T-cell (primary cell): ENCODE measurements at places on chromosomes 16 and 17. TPM values are rescaled to one million over a fixed set of nuclear protein-coding genes. Genes with fewer than 3 reads are reported as not detected.

GRCh38 chr16:13306161-13306995, 405.0 kb downstream of the SHISA9 start:
- no peaks in the 10 kb centered on the region for H3K36me3 ChIP-seq
- H3K27ac ChIP-seq: no peak overlapping the region
- H3K4me1 ChIP-seq: no peaks in the 10 kb centered on the region
- no peak for DNase-seq
- no peak overlapping the region for H3K4me3 ChIP-seq
- no peaks in the 10 kb centered on the region for H3K27me3 ChIP-seq

- no peak overlapping the region for H3K4me3 ChIP-seq
- no peaks in the 10 kb centered on the region for H3K27me3 ChIP-seq
- H3K4me1 ChIP-seq: no peaks in the 10 kb centered on the region
- DNase-seq: no peak
Measured at GRCh38 chr16:15694499-15694898, 44.5 kb downstream of the NDE1 start.

DNA sequence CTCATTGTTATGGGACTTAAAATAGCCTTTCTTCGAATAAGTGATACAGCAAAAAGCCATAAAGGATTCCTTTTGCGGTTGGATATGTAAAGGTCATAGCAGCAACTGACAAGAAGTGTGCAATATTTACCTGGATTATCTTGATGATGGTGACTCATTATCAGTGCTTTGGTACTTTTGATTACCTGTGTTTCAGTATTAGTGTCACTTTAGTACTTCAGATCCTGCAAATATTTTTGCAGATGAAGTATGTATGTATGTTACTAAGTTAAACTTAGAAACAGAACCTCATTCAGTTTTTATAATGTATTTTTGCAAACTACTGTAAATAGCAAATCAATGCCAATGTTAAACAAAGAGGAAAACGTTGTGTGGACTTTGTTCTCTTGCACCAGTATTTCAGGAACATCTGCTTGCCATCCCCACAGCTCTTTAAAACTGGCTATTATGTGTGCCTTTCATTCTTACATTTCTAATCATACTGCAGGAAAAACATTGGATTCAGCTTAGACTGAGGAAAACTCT, 10.5 kb downstream of the CNEP1R1 start:
- H3K4me3 ChIP-seq: no peak overlapping the region
- no peaks in the 10 kb centered on the region for H3K4me1 ChIP-seq
- no peak for DNase-seq
- no peak overlapping the region for H3K27ac ChIP-seq
- H3K27me3 ChIP-seq: no peaks in the 10 kb centered on the region

DNA sequence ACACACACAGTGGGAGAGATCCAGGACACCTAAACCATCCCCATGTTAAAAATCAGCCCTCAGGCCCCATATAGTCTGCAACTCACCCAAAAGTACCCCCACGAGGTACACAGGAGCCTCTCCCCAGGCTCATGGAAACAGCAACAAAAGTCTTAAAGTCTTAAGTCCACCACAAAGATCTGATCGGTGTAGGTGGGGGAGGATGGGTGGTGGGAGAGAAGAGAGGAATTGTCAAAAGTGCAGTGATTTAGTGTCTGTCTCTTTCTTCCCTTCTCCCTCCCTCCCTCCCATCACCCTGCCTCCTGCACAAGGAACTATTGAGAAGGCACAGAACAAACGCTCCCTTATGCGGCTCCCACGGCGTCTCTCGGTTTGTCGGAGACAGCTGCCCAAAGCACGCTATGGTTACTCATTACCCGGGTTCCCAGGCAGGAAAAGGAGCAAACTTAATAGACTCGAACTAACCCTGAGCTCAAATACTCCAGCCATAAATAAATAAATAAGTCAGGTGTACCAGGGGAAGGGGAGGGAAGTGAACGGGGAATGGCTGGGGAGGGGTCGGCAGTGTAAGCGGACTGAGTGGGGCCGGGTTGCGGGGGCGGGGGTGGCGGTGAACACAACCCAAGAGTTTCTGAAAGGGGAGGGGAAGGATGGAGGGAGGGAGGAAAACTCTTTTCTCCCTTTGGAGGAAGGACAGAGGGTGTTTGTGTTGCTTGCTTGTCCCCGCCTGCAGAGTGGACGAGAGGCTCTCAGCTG, 477.4 kb downstream of the SLC39A11 start:
- H3K27ac ChIP-seq: no peak overlapping the region
- H3K4me1 ChIP-seq: peaks cover 14% of the 10 kb centered on the region
- H3K4me3 ChIP-seq: no peak overlapping the region
- peaks cover 30% of the 10 kb centered on the region for H3K27me3 ChIP-seq
- DNase-seq: no peak

GRCh38 chr17:21538615-21539014, 153.7 kb upstream of the KCNJ18 start:
- no peaks in the 10 kb centered on the region for H3K27me3 ChIP-seq
- DNase-seq: no peak
- H3K4me1 ChIP-seq: peaks cover 4% of the 10 kb centered on the region
- no peaks in the 10 kb centered on the region for H3K36me3 ChIP-seq
- no peak overlapping the region for H3K27ac ChIP-seq
- no peak overlapping the region for H3K4me3 ChIP-seq

GRCh38 chr16:1310832-1311200, 1.4 kb downstream of the UBE2I start:
- H3K27me3 ChIP-seq: no peaks in the 10 kb centered on the region
- peaks cover 32% of the 10 kb centered on the region for H3K36me3 ChIP-seq
- H3K27ac ChIP-seq: peak overlapping the region; percentile 62
- peak overlapping the region; percentile 77 for H3K4me3 ChIP-seq
- DNase-seq: peak; percentile 53

- H3K4me3 ChIP-seq: no peak overlapping the region
- H3K27me3 ChIP-seq: no peaks in the 10 kb centered on the region
- peaks cover 72% of the 10 kb centered on the region for H3K36me3 ChIP-seq
- DNase-seq: no peak
- H3K4me1 ChIP-seq: peaks cover 100% of the 10 kb centered on the region
Measured at GRCh38 chr17:77471984-77472461, 331.3 kb downstream of the SEC14L1 start.

GRCh38 chr16:78462288-78463208, 363.1 kb downstream of the WWOX start:
- no peaks in the 10 kb centered on the region for H3K27me3 ChIP-seq
- H3K36me3 ChIP-seq: no peaks in the 10 kb centered on the region
- no peak for DNase-seq

DNA sequence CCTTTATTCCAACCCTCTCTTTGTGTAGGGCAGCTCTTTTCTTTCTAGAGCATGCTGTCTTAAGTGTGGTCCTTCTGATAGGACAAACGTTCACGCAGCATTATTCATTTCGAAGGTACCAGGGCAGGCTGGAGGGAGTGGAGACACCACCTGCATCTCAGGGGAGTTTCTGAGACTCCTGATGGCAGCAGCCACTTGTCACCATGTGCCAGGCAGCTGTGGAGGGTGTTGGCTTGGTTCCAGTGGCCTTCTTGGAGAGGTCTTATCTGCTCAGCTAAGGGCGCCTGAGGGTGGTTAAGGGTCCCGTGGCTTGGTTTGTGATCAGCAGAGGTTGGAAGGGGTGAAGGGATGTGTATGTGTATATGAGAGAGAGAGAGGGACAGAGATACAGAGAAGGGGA, 257.1 kb upstream of the EEF2KMT start:
- no peak overlapping the region for H3K27ac ChIP-seq
- no peaks in the 10 kb centered on the region for H3K36me3 ChIP-seq
- no peak overlapping the region for H3K4me3 ChIP-seq
- H3K27me3 ChIP-seq: peaks cover 5% of the 10 kb centered on the region

DNA sequence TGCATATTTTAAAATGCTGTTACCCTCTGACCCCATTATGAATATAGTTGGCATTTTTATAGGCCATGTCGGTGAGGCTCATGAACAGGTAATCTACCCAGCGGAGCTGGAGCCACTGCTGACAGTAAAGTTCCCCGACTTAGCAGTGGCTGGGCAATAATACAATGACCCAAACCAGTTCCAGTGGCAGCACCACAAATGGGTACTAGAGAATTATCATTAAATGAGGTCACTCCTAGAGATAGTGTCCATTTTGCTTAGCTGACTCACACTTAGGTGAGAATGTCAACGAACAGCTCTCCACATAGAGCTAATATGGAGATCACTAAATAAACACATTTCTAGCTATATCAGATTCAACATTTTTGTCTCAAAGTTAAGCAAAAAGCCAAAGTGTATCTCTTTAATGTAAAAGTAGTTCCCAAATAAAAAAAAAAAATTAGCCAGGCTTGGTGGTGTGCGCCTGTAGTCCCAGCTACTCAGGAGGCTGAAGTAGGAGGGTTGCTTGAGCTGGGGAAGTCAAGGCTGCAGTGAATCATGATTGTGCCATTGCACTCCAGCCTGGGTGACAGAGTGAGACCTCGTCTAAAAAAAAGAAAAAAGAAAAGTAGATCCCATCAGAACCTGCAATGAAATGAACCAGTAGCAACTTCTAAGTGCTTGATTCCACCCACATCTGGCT, 7.4 kb downstream of the MYO1D start:
- H3K36me3 ChIP-seq: no peaks in the 10 kb centered on the region
- no peak for DNase-seq
- H3K4me3 ChIP-seq: no peak overlapping the region
- no peaks in the 10 kb centered on the region for H3K27me3 ChIP-seq
- no peaks in the 10 kb centered on the region for H3K4me1 ChIP-seq

DNA sequence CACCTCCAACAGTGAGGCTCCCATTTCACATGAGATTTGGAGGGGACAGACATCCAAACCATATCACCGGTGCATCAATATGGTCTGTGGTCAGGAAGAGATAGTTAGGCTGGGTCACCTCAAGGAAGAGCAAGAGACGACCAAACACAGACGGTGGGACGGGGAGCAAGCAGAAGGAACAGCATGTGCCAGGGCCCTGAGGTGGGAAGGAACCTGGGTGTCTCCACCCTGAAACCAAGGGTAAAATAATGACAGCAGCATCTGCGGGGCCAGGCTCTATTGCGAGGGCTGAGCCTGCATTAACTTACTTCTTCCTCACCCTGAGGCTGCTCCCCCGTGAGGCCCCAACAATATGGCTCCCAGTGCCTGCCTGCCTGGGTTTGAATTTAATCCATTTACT, 8.9 kb upstream of the PRSS21 start:
- no peak overlapping the region for H3K4me3 ChIP-seq
- DNase-seq: no peak
- no peaks in the 10 kb centered on the region for H3K4me1 ChIP-seq
- no peaks in the 10 kb centered on the region for H3K36me3 ChIP-seq

DNA sequence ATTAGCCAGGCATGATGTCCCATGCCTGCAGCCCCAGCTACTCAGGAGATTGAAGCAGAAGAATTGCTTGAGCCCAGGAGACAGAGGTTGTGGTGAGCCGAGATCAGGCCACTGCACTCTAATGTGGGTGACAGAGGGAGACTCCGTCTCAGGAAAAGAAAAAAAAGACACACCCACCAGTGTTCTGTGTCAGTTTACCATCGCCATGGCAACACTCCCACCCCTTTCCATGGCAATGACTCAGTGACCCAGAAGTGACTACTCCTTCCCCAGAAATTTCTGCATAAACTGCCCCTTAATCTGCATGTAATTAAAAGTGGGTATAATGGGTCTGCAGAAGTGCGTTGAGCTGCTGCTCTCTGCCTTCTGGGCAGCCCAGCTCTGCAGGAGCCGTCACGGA, 4.0 kb upstream of the ZC3H18 start:
- DNase-seq: no peak
- H3K4me1 ChIP-seq: peaks cover 3% of the 10 kb centered on the region
- no peak overlapping the region for H3K4me3 ChIP-seq
- no peaks in the 10 kb centered on the region for H3K27me3 ChIP-seq
- H3K36me3 ChIP-seq: no peaks in the 10 kb centered on the region

- H3K4me3 ChIP-seq: no peak overlapping the region
- no peak for DNase-seq
- H3K27ac ChIP-seq: no peak overlapping the region
- H3K36me3 ChIP-seq: no peaks in the 10 kb centered on the region
Measured at GRCh38 chr17:49557312-49558024, 18.2 kb upstream of the NXPH3 start.

GRCh38 chr17:74924250-74924948, at the start of gene OTOP2:
Gene OTOP2 (plus strand): TSS chr17:74924273. CDS start chr17:74924633, 360 bp downstream.
- no peak for DNase-seq
- H3K27ac ChIP-seq: no peak within 1 kb of the TSS
- peaks cover 90% of the 10 kb centered on the region for H3K27me3 ChIP-seq
- H3K36me3 ChIP-seq: no peaks in the 10 kb centered on the region
- H3K4me3 ChIP-seq: peak within 1 kb of the TSS; percentile 33
- peaks cover 2% of the 10 kb centered on the region for H3K4me1 ChIP-seq

- DNase-seq: no peak
- no peaks in the 10 kb centered on the region for H3K27me3 ChIP-seq
- H3K4me3 ChIP-seq: no peak overlapping the region
- peaks cover 11% of the 10 kb centered on the region for H3K36me3 ChIP-seq
- H3K4me1 ChIP-seq: peaks cover 6% of the 10 kb centered on the region
Measured at GRCh38 chr17:4845118-4845517, 12.0 kb downstream of the MINK1 start.

DNA sequence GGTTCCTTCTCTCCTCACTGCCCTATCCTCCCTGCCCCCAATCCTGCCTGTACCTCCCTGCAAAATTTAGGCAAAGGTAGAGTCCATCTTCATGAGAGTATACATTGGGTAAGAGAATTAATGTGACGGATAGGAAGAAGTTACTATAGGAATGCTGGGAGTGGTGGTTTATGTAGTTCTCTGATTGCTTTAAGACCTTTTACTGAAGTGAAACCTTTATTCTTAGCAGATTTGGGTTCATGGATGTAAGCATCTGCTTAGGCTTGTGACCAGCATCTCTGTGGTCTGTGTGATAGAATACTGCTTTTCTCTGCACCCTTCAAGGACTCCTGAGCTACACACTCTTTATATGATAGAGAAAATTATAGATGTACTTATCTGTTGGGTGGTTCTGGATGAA, 127.3 kb downstream of the PRKCA start:
- H3K4me1 ChIP-seq: peaks cover 13% of the 10 kb centered on the region
- no peak overlapping the region for H3K27ac ChIP-seq
- no peak overlapping the region for H3K4me3 ChIP-seq
- H3K27me3 ChIP-seq: no peaks in the 10 kb centered on the region
- no peaks in the 10 kb centered on the region for H3K36me3 ChIP-seq
- DNase-seq: no peak

- H3K27ac ChIP-seq: no peak overlapping the region
- no peaks in the 10 kb centered on the region for H3K27me3 ChIP-seq
- no peaks in the 10 kb centered on the region for H3K4me1 ChIP-seq
- no peak overlapping the region for H3K4me3 ChIP-seq
Measured at GRCh38 chr17:57563958-57564357, 181.1 kb downstream of the CCDC182 start.

GRCh38 chr17:79089720-79090442, 15.3 kb downstream of the ENGASE start:
- H3K4me1 ChIP-seq: peaks cover 23% of the 10 kb centered on the region
- H3K36me3 ChIP-seq: peaks cover 15% of the 10 kb centered on the region
- DNase-seq: no peak

The ZACN gene
- total RNA-seq: not detected

The KCNJ12 gene
- 0.14 TPM for total RNA-seq

The NTN3 gene
- total RNA-seq: not detected

The WSB1 gene
- 103 TPM for total RNA-seq

The NPIPA5 gene
- total RNA-seq: 3.5 TPM

The CLEC18A gene
- 2.8 TPM for total RNA-seq

The DHX58 gene
- 40.6 TPM for total RNA-seq
